ENCODE measurements at places on chromosomes 11 and 22. TPM values are rescaled to one million over a fixed set of nuclear protein-coding genes. Genes with fewer than 3 reads are reported as not detected.

MIAT gene
- 125 TPM for total RNA-seq

SMC1B gene
- not detected for total RNA-seq

GLB1L3 gene
- total RNA-seq, result 1.8 TPM

CDKN1C gene
- total RNA-seq, result 40.4 TPM

PGM2L1 gene
- 348 TPM for total RNA-seq

BDNF gene
- total RNA-seq, result 12.0 TPM

PGR gene
- 0.46 TPM for total RNA-seq

MFNG gene
- total RNA-seq, result 4.2 TPM

SUSD2 gene
- 0.23 TPM for total RNA-seq

MMP12 gene
- total RNA-seq, result not detected

RIMBP3B gene
- 1.2 TPM for total RNA-seq

CRYAB gene
- total RNA-seq, result 8.5 TPM
